Caco-2 (cell line): ENCODE measurements at places on chromosomes 4 and X. TPM values are rescaled to one million over a fixed set of nuclear protein-coding genes. Genes with fewer than 3 reads are reported as not detected.

DNA sequence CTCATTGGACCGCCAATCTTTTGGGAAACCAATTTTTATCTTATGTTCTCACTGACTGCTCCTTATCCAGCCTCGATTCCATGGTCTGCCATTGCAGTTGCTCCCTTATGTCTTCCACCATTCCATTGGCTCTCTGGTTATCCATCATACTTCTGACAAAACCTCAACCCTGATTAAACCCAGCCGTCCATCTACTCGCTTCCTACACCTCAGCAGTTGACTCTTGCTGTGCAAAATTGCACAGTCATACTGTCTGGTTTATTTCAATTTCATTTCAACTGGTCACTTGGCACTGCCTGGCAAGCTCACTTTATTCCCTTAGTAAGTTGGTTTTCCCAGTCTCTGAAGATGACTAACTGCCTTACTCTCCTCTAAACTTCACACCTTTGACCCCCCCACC, 26.2 kb downstream of the ARL9 start:
- no peak for DNase-seq

- DNase-seq: no peak
Measured at GRCh38 chrX:106935175-106935574, 15.0 kb downstream of the CLDN2 start.

GRCh38 chr4:75786938-75787337, 62.6 kb downstream of the USO1 start:
- no peak for DNase-seq

GRCh38 chr4:114701491-114701890, 102.9 kb downstream of the UGT8 start:
- no peak for DNase-seq

DNA sequence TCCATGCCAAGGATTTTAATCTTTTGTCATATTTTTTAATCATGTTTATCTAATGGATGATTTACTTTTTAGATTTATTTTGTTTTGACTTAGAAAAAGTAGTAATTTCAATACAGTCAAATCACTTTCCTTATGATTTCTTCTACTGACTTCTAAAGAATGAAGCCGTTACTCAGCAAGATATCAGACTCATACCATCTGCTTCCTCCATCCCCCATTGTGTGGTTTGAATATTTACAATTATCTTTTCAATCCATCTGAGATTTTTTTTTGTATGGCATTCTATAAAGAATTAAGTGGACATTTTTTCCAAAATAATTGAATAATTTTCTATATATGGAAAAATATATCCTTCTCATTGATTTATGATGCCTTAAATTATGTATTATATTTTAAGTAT, 565.4 kb upstream of the ATOH1 start:
- no peak for DNase-seq

DNA sequence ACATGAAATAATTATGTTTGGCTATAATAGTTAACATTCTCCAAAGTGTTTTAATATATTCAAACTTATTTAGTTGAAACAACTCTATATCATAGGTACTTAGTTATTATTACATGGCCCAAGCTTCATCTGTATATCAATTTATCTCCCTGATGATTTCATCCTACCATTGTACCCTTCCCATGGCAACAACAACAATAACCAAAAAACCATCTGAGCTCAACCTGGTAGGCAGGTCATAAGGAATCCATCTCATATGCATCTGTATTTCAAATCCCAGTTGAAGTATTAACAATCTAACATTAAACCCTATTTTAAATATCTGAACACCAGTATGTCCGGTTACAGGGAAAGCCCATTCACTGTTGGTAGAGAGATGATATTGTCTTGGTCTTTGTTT, 33.1 kb upstream of the SLC7A11 start:
- no peak for DNase-seq

DNA sequence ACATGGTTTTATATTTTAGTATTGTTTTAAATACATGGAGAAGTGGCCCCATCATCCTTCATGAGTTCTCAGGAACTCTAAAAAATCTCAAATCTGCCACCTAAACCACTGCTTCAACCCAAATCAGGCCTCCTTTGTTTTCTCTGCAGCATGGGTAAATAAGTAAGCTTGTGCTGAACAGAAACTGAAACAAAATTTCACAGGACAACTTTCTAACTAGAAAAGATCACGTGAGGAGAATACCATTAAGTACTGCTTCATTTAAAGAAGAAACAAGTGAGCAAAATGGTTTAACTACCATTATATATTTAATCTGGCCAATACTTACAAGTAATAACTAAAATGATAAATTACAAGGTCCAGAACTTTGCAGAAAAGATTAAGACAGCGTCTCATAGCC, 2.5 kb downstream of the ARAP2 start:
- no peak for DNase-seq

GRCh38 chrX:142201113-142201512, 4.0 kb downstream of the MAGEC2 start:
- DNase-seq: no peak

- DNase-seq: no peak
Measured at GRCh38 chr4:28832444-28832843, 1887.7 kb upstream of the PCDH7 start.

DNA sequence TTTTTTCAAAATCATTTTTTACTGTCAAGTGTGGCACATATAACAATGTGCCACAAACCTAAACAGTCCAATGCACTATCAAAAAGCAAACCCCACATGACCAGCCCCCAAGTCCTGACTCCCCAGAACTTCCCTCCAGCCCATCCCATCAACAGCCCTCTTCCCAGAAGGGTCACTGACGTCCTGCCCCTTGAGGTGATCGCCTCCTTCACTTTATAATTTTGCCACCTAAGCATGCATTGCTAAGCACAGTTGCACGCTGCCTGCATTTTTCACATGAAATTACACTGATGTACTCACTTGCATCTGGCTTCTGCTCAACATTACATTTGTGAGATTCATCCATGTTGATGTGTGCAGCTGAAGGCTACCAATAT, 42.5 kb downstream of the HTRA3 start:
- DNase-seq: no peak

GRCh38 chrX:7062276-7062675, 85.2 kb upstream of the STS start:
- DNase-seq: no peak

Gene ADGRL3
- total RNA-seq: 1.5 and 1.9 TPM in 2 replicates
